ENCODE measurements at places on chromosomes 6 and 20.

GRCh38 chr20:47421076-47421475, 64.6 kb upstream of the ZMYND8 start:
- DNase-seq: no peak

DNA sequence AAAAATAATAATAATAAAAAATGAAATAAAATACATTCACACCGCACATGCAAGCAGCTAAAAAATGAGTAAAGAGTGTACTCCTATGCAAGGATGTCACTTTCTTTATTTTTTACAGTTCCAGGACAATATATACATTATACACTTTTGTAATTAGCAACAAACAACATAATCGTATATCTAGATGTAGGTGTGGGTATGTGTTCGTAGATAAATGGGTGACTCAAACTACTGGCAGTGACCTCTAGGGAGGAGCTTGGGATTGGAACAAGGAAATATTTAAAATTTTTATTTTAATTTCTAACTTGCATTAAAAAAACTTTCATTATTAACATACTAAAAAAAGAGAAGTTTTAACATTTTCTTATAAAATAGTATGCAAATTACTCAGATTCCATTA, 86.1 kb upstream of the MYLIP start:
- DNase-seq: no peak

DNA sequence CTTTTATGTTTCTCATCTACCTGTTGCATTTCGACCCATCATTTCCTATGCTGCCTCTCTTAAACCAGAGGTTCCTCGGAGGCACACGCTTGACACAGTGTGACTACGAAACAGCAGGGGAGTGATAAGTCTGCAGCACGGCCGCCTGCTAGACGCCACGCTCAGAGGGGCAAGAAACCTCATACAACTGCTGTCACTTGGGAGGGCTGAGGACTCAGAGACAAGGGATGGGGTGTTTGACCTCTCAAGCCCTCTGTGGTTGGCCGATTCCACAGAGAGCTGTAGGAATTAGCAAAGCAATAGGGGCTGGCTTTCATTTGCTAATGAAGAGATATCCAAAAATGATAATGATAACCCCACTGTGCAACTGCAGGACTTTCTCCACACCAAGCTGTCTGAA, 372.5 kb downstream of the ZFAND3 start:
- DNase-seq: no peak

- DNase-seq: no peak
These were observed 281.9 kb downstream of the UBE3D start for GRCh38 chr6:82783587-82784236.

- no peak for DNase-seq
These were observed 669.5 kb upstream of the EPHA7 start for GRCh38 chr6:94088870-94089269.

GRCh38 chr20:53165452-53165851, 193.3 kb downstream of the TSHZ2 start:
- DNase-seq: no peak

DNA sequence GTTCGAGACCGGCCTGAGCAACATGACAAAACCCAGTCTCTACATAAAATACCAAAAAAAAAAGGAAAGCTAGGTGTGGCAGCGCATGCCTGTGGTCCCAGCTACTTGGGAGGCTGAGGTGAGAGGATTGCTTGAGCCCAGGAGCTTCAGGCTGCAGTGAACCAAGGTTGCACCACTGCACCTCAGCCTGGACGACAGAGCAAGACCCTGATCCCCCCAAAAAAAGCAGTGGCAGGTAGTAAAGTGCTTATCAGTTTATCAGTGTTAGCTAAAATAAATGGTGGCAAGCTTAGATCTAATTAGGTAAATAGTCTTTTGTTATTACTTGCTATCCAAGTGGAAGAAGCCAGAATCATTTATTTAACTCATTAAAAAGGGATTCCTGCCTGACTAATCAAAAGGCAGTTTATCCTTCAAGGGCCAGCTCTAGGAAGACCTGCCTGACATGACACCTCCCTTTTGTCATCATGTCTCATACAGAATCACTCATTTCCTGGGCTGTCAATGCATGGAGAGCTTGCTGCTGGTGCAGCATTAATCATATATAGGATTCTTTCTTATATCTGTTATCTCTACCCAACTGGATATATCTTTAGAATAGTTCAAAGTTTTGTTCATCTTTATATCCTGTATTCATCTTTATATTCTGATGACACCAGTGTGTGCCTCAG, 9.6 kb downstream of the DSTN start:
- DNase-seq: no peak

DNA sequence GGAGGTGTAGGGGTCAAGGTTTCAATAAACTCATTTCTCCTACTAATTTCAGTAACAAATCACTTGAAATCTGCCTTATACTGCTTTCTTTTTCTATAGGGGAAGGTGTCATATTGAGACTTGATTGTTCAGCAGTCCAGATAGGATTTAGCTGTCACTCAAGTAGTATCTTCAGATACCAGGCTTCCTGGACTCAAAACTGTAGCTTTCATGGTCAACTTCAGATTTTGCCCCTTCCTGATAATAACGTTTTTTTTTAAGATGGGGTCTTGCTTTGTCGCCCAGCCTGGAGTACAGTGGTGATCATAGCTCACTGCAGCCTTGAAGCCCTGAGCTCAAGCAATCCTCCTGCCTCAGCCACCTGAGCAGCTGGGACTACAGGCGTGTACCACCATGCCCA, 77.8 kb downstream of the JAG1 start:
- DNase-seq: no peak

- no peak for DNase-seq
These were observed 57.2 kb upstream of the MTRF1L start for GRCh38 chr6:153059757-153060156.

DNA sequence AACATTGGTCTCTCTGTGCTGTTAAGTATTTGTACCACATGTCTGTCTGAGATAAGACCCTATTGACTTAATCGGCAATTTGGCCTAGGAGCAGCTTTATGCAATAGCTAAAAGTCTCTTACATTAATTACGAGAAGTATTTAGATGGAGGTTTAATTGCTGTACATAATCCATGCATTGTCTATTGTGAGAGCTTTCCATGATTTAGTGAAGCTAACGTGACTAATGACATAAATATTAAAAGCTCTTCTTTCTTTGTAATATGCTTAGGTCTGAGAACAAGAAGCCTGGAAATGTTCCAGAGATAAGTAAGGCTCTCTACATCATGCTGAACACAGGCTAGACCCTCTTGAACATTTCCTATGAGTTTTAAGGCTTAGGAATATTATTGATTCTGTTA, 32.7 kb upstream of the FAM83B start:
- no peak for DNase-seq

- DNase-seq: no peak
These were observed 359.3 kb downstream of the TAF4 start for GRCh38 chr20:61706259-61706961.

GRCh38 chr6:129754750-129755149, 44.8 kb upstream of the ARHGAP18 start:
- no peak for DNase-seq

- DNase-seq: no peak
These were observed 337.2 kb downstream of the SMOC2 start for GRCh38 chr6:168778201-168778600.

DNA sequence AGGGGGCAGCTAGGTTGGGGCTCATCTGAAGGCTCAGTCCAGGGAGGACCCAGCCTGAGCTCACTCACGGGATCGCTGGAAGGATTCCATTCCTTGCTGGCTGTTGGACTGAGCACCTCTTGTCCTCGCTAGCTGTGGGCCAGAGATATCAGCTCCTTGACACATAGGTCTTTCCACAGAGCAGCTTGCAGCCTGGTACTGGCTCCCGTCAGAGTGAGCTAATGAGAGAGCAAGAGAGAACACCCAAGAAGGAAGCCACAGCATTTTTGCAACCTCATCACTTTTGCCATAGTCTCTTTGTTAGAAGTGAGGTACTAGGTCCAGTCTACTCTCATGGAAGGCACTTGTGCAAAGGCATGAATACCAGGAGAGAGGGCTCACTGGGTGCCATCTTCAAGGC, 179.9 kb downstream of the CDC5L start:
- no peak for DNase-seq

DNA sequence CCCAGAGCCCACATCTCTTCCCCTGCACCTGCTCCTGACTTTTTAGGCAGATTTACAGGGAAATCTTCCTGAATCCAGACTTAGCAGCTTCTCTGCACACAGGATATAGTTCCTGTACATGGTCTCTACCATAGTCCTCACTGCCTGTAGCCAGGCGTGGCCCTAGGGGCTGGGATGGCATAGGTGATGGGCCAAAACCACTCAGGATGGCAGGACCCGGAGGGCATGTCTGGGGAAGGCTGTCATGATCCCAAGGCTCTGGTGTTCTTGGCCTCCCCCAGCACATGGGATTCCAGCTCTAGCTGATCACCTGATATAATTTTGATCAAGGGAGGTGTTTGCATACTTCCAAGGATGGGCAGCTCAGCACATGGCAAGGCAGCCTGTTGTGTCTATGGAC, 58.0 kb downstream of the TOX2 start:
- no peak for DNase-seq

DNA sequence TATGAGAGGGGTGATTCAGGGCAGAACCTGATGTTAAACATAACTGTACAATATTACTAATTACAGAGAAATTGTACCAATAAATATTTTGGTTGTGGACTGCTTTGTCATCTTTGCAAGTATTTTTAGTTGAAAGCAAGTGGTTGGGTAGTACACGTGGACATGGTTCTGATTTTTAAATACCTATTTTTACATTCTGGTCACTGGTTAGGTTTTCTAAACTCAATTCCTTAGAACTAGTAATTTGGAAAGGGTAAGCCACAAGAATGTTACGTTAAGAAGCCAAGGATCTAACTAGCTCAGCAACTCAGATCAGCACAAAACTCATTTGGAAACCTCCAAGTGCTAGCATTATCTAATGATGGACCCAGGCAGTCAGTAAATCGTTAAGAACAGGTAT, 2.7 kb downstream of the EPB41L2 start:
- DNase-seq: no peak

- DNase-seq: no peak
These were observed 32.8 kb downstream of the SASH1 start for GRCh38 chr6:148375401-148375800.

- no peak for DNase-seq
These were observed 11.5 kb upstream of the TENT5A start for GRCh38 chr6:81763968-81764367.

- no peak for DNase-seq
These were observed 20.7 kb downstream of the CNR1 start for GRCh38 chr6:88145298-88145963.

- DNase-seq: no peak
These were observed 236.3 kb downstream of the PTPRK start for GRCh38 chr6:128284128-128284527.

DNA sequence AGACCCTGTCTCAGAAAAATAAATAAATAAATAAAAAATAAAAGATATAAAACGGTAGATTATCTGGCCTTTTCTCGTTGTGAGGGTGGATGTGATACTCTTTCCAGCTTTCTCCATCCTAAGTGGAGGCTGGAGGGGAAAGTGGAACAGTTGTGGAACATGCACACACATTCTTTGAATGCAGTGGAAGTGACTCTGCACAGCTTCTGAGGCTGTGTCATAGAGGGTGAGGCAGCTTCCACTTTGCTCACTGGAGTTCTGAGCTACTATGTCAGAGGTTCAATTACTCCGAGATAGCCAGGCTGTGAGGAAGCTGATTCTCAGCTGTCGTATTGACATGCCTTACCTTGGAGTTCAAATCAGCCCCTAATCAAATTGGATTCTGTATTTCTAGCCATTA, 82.2 kb downstream of the CHMP4B start:
- no peak for DNase-seq

- no peak for DNase-seq
These were observed 78.3 kb downstream of the PERP start for GRCh38 chr6:138028893-138029292.

DNA sequence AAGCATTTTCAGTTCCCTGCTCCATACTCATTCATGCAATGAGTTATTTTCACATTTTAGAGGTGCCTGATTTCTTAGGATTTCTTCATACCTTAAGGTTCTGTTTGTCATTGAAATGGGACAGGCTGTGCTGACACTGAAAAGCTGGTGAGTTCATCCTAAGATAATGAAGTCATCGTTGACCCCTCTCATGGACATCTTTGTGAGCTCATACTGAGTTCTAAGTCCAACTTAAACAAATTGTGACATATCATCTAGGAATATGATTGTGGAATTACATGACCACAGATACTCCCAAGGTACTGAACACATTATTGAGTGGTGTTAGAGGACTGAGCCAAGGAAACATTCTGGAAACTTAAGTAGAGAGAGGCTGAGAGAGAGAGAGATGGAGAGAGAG, 224.8 kb upstream of the JAG1 start:
- no peak for DNase-seq

GRCh38 chr6:110476046-110476849, at the start of gene SLC22A16:
Gene SLC22A16, minus strand, starts transcription at chr6:110476613. Its CDS starts 39 bp downstream, at chr6:110476574.
- no peak for DNase-seq

DNA sequence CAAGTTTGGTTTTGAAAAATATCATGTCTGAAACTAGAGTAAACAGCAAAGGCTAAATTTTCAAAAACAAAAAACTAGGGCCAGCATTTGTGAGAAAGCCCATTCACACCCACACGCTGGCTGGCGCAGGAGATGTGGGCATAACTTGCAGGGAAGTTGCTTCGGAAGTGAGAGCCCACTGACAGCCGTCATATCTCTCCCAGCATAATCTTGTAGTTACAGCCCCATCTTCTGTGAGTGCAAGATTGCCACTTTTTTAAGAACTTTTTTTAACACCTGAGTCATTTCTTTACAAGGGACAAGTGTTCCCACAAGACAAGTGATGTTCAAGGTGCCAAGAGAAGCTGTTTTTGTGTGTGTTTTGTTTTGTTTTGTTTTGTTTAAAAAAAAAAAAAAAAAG, 212.5 kb upstream of the CNR1 start:
- DNase-seq: no peak

DNA sequence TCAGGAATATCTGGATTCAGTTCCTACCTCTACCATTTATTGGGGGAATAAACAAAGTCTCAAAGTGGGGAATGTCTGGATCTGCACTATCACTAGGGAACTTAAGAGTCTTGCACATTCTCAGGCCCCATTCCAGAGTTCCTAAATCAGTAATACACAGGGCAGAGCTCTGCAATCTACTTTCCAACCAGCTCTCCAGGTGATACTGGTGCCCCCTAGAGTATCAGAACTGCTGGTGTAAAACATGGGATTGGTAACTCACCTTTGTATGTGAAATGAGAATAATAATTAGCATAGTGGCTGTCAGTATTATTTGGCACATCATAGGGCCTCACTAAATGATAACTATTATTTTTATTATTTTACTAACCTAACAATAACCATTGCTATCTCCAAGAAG, 278.8 kb upstream of the IMPG1 start:
- DNase-seq: no peak

- no peak for DNase-seq
These were observed 50.5 kb downstream of the SAMD5 start for GRCh38 chr6:147559006-147559405.
